ENCODE measurements at places on chromosomes 3 and 15.

DNA sequence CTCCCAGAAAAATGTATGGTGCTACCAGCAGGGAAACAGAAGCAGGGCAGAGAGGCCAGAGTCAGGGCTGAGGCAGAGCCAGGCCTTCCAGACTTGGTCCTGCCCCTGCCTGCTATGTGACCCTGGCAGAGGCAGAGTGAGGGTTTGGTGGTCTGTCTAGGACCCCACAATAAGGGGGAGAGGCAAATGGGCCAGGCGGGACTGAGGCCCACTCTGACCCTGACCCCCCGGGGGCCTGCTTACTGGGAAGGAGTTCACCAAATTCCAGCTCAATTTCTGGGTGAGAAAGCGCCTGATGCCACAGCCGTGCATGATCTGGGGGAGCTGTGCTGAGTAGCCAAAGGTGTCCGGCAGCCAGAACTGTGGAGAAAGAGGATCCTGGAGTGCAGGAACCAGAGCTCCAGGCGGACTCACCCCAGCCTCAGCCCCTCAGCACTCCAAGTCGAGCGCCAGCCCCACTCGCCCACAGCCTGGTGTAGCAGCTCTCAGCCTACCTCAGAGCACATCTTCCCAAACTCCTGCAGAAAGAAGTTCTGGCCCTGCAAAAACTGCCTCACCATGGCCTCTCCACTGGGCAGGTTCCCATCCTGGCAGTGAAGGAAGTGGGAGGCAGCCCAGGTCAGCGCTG, 6.9 kb downstream of the MAN2C1 start:
- no peak for DNase-seq

DNA sequence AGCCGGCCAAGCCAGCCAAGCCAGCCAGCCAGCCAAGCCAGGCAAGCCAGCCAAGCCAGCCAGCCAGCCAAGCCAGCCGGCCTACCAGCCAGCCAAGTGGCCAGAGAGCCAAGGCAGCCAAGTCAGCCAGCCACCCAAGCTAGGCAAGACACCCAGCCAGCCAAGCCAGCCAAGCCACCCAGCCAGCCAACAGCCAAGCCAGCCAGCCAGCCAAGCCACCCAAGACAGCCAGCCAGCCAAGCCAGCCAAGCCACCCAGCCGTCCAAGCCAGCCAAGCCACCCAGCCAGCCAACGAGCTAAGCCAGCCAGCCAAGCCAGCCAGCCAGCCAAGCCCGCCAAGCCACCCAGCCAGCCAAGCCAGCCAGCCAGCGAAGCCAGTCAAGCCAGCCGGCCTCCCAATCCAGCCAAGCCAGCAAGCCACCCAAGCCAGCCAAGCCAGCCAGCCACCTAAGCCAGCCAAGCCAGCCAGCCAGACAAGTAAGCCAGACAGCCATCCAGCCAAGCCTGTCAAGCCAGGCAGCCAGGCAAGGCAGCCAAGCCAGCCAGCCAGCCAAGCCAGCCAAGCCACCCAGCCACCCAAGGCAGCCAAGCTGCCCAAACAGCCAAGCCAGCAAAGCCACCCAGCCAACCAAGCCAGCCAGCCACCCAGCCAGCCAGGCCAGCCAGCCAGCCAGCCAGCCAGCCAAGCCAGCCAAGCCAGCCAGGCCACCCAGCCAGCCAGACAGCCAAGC, 200.5 kb downstream of the GOLGA6L6 start:
- no peak for DNase-seq

GRCh38 chr3:63964681-63965485, 52.7 kb upstream of the SCAANT1 start:
- DNase-seq = no peak

GRCh38 chr15:66591322-66591862, 25.6 kb upstream of the LCTL start:
- DNase-seq = no peak

DNA sequence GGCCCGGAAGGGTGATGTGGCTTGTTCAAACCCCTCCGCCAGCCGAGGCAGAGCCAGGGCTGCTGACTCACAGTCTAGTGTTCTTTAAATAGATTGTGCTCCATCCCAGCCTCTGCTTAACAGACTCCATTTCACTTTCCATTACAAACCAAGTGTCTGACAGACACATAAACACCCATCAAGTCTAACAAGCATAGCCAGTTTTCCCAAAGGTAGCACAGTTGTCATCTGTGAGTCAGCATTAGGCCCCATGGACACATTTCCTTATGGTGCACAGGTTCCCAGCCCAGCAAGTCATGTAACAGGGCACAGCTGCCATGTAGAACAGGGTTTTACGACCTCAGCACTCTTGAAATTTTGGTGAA, 109.9 kb upstream of the RAP2B start:
- DNase-seq = no peak

DNA sequence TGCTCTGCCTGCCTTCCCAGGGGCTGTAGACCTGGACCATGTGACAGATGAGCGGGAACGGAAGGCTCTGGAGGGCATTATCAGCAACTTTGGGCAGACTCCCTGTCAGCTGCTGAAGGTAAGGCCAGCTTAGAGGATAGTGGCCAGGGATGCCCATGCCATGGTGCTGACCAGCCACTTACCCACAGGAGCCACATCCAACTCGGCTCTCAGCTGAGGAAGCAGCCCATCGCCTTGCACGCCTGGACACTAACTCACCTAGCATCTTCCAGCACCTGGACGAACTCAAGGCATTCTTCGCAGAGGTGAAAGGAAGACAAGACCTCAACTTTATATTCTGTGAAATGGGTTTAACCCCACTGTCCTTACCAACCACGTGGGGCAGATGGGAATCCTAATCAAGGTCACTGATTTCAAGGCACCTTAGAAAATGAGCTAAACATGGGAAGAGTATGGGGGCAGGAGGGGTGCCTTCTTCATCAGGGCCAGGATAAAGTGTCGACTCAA, 26.7 kb downstream of the NBEAL2 start:
- no peak for DNase-seq

GRCh38 chr15:43189296-43189695, 4.1 kb downstream of the CCNDBP1 start:
- no peak for DNase-seq

DNA sequence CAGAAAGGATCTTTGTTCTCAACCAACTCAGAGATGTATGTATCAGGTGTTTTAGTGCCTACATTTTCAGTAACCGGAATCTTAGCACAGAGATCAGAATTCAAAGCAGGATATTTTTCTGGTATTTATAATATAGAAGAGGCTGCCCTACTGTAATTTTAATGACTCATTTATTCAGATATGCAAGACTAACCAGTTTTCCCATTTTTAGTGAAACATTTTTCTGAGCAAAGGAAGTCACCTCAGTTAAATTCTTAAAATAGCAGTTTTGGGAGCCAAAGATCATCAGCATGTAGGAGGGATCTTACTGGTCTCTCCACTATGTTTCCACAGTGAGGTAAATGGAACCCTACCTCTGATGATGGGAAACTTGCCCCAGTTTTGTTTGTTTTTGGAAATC, 42.0 kb downstream of the SRP14 start:
- no peak for DNase-seq

Data from stimulated activated CD4-positive, alpha-beta T cell treated with anti-CD3 and anti-CD28 coated beads, Interleukin-1b, Interleukin-23, amount 100 ng/mL, for 1 hour (primary cell).